ENCODE measurements at places on chromosomes 2 and 18.

- DNase-seq = no peak
These were observed 15.5 kb downstream of the NEB start for GRCh38 chr2:151718796-151719195.

GRCh38 chr2:222297600-222297935 is 1.2 kb downstream of the PAX3 start:
- no peak for DNase-seq

DNA sequence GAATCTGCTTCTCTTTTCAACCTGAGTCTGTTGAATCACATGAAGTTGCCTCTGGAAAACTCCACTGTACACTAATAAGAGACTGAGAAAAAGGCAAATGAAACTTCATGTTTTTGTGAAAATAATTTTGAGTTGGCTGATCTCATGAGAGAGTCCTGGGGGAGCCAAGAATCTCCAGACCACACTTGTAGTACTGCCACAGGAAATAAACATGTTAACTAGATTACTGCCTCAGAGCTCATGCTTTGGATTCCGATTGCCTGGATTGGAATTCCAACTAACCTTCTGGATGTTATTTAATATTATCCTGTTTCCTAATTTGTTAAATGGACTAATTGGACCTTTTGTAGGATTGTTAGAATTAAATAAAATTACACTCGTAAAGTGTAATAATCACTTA is 25.2 kb downstream of the NUP35 start:
- no peak for DNase-seq

DNA sequence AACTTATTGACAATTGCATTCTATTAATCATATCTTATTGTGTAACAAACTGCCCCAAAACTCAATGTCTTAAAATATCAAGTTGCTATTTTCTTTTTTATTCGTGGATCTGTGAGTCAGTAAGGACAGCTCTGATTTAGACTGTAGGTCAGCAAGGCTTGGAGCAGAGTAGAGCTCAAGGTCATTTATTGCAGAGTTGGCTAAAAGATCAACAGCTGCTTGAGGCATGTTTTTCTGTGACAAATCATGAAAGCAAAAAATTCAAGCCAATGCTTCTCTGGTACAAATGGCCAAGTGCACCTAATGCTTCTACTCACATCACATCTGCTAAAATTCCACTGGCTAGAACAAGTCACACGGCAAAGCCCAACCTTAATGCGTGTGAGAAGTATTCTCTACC is 497.7 kb upstream of the LRATD1 start:
- no peak for DNase-seq

DNA sequence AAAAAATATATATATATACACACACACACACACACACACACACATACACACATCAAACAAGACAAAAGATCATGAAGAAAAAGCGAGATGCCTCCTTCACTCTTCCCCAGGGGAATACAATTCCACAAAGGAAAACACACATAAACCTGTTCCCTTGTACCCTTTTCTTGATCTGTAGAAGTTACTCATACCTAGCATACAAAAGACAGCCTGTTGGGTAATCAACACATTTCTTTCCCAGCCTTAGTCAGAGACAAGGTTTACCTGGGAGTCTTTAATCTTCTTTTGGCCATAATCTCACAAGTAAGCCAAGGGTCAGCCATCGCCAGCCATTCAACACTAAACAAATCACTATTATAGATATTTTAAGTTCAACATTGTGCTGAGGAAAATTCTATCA is 407.0 kb downstream of the SUCLG1 start:
- DNase-seq = no peak

GRCh38 chr2:30185178-30185577 is 38.4 kb downstream of the YPEL5 start:
- DNase-seq = no peak

- DNase-seq = no peak
These were observed 98.2 kb upstream of the FZD5 start for GRCh38 chr2:207867905-207868304.

DNA sequence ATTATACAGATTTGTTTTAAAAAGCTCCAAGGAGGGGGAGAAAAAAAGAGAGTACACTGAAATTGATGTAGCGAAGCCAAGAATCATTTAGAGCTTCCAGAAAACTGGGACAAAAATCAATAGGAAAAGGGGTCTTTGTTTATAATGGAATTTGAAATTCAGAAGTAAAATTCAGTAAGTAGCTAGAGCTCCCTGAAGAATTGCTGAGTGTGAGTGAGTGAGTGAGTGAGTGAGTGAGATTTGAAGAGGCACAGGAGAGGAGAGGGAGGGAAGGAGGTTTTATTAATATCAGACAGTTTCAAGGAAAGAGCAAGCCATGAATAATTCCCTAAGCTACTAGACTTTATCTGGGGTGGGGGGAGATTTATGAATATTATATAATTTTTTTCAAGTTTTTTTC is 60.7 kb upstream of the ARHGAP28 start:
- no peak for DNase-seq

DNA sequence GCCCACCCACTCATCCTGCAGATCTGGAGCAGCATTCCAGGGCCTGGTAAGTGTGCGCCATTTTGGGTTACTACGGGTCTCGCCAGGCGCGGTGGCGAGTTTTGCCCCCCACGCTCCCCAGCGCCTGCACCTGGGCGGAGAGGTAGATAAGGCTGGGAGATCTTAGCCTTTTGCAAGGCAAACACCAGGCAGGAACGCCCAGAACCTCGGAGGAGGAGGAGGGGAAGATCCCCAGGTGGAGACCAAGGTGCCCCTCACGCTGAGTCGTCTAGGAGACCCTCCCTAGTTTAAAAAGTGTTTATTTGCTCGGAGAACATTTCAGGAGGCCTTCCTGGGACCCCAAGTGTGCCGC is 365 bp upstream of the RAMP1 start:
- DNase-seq = no peak

GRCh38 chr2:223222397-223222796 is 170.4 kb downstream of the KCNE4 start:
- no peak for DNase-seq

DNA sequence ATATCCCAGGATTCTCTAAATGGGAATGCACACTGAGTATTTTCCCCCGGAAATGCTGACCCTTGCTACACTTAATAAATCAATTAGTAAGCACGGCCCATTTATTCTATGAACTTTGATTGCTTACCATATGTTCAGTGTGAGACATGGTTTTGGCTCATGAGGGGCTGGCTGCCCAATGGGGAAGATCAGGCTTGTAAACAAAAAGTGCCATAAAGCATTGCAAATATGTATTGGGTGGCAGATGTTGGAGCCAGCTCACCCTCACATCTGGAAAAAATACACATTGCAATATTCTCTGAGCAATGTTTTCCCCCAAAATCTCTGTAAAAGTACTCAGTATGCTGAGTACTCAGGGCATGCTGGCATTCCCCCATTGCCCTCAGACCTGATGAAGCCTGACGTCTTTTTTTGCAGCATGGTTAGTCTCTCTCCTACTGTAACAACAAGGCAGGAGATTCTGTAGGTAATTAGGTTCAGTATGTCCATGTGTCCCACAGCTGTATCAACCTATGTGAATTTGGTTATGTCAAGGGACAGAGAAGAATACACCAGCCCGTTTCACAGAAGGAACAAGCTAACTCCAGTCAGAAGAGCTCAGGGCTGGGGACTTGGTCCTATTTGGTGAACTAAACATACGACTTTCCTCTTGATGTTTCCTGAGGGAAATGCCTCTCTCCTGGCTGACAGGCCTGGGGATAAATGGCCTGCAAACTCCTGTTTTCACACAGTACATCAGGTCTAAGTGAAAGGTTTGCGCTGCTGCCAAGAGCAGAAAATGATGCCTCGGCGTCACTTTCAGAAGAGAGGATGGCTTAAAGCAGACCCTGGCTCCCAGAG is 202.4 kb downstream of the INSIG2 start:
- DNase-seq = no peak

- DNase-seq = no peak
These were observed 114.7 kb upstream of the STON1 start for GRCh38 chr2:48414980-48415835.

GRCh38 chr2:199940373-199940772 is 14.9 kb downstream of the TYW5 start:
- DNase-seq = no peak

- no peak for DNase-seq
These were observed 52.7 kb downstream of the CRIM1 start for GRCh38 chr2:36408198-36408703.

DNA sequence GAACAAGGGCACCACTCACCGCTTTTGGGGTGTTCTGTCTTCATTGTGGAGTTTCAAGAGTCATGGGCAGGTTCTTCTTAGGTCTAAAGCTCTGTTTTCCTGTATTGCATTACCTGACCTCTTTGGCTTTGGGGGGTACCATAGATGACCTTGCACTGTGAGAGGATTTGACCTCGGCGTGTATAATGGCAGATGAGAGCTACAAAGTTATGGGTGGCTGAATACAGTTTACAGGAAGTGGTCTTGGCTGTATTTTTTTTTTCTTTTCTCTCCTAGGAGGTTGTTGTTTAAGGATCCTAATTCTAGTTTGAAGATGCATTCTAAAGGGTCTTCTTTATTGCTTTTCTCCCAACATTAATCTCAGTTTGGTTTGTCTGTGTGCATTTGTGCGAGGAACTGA is 11.5 kb downstream of the GAL3ST2 start:
- DNase-seq = no peak

- DNase-seq = no peak
These were observed 62.4 kb upstream of the ATG16L1 start for GRCh38 chr2:233189025-233189424.

GRCh38 chr2:150811259-150811855 is 323.9 kb upstream of the RND3 start:
- no peak for DNase-seq

GRCh38 chr18:62187543-62188510 is 772 bp downstream of the RELCH start:
- no peak for DNase-seq

DNA sequence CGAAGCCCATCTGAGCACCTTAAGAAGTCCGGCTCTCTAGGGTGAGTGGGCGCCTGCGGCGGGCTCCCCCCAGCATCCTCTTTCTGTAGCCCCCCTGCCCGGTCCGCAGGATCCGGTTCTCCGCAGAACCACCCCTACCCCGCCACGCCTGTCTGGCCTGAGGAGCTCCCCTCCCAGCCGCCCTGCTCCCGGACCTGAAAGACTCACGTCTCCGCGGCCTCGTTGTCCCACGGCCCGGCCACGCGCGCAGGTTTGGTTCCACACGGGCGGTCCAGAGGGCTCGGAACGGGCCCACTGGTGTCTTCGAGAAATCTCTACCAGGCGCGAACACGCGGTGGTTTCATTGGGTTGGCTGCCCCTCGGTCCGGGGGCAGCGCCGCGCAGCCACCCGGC is 237 bp downstream of the SLC39A6 start:
- DNase-seq = no peak

- no peak for DNase-seq
These were observed 5.4 kb upstream of the ZAP70 start for GRCh38 chr2:97708048-97708380.

DNA sequence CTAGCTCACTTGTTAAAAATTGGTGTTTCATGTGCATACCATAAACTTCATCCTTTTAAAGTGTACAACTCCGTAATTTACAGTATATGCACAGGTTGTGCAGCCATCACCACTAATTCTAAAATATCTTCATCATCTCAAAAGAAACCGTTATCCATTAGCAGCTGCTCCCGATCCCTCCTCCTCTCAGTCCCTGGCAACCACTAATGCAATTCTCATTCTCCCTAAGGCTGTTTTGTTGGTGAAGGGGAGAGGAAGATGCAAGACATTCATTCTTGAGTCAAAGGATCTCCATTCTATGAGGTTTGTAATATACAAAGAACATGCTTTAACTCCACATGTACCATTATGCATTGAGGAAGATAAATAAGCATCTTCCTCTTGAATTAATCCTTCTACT is 48.6 kb downstream of the RNU4ATAC start:
- no peak for DNase-seq

GRCh38 chr18:79496978-79497637 is 101.4 kb downstream of the NFATC1 start:
- no peak for DNase-seq

DNA sequence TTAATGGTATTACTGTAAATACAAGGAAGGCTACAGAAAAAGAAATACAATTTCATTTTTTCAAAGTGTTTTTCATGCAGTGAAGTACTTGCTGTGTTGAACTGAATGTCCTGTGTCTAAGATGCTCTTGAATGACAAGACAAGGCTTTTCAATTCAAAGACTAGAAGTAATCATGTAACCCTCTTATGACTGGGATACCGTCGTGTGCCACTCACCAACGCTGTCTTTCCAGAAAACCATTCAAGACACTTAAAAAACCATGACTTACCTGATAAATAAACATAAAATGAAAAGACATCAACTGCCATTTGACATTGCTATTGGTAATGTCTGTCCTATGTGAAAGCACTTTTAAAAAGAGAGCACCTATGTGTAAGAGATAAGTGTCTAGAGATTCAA is 183.1 kb upstream of the DPP10 start:
- no peak for DNase-seq

DNA sequence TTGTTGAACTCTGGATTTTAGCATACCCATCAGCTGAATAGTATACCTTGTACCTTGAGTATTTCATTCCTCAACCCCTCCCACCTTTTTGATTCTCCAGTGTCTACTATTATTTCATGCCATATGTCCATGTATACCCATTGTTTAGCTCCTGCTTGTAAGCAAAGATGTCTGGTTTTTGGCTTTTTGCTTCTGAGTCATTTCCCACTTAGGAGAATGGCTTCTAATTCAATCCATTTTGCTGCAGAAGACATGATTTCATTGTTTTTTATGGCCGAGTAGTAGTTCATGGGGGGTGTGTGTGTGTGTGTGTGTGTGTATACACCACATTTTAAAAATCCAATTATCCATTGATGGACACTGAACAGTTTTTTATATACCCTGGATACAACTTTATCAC is 24.3 kb upstream of the MOCOS start:
- DNase-seq = no peak

DNA sequence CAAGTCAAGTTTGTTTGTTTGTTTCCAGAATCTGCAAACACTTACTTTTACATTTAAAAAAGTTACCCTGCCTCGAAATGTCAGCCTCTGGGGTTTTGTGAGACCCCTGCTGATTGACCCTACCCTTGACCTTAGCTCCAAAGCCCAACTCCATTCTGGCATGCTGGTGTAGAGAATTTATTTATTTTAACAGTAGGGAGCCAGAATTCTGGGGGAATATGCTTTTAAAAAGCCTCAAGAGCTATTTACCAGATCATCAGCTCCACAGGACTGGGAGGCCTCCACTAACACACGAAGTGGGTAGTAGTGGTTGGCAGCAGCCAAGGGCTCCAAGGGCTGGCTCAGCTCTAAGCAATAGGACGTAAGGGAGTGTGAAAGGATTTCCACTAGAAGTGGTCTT is 23.2 kb upstream of the GREB1L start:
- DNase-seq = no peak

All from activated CD8-positive, alpha-beta memory T cell treated with anti-CD3 and anti-CD28 coated beads for 48 hours (primary cell).